ENCODE measurements at places on chromosomes 2 and 18.

- DNase-seq = no peak
These were observed 741 bp upstream of the GCKR start for GRCh38 chr2:27495840-27496356.

- DNase-seq = no peak
These were observed 19.1 kb upstream of the GCFC2 start for GRCh38 chr2:75729861-75730260.

GRCh38 chr18:9876867-9877654 lies 8.7 kb upstream of the TXNDC2 start:
- DNase-seq = no peak

GRCh38 chr18:27600245-27600644 lies 415.1 kb upstream of the CHST9 start:
- no peak for DNase-seq

DNA sequence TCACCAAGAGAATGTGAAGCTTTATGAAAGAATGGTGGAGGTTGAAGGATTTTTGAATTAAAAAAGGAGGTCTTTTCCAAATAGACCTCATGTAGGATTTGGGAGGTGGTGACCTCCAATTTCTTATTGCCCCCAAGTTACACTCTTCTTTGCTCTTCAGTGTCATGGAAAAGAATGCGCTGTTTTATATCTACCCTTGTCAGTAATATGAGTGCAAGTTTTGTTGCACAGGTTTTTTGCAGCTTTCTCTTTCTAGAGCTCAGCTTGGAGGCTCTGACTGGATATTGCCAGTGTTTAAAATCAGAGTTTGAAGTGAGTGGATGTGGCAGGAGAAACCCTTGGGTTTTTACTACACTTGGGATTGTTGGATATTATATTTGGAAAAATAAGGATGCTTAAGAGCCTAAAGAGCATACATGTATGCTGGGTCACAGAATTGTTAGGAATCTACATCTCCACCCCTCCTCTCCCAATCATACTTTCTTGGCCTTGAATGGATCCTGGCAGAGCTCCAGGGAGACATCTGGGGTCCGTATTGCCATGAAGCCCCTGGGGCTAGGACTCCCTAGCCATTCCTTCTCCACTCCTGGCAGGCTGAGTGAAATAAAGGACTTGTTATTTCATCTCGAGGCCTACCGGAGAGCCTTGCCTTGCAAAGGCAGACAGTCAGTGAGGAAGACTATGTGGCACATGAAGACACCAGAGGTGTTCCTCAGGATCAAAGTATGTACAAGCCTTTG lies 43.8 kb downstream of the APOB start:
- DNase-seq = no peak

GRCh38 chr18:24613896-24614640 lies 153.6 kb downstream of the HRH4 start:
- no peak for DNase-seq

GRCh38 chr2:30178618-30179434 lies 32.0 kb downstream of the YPEL5 start:
- DNase-seq = no peak

- no peak for DNase-seq
These were observed 29.4 kb upstream of the REEP1 start for GRCh38 chr2:86366651-86367498.

GRCh38 chr2:159042115-159042850 lies 73.8 kb downstream of the TANC1 start:
- no peak for DNase-seq

DNA sequence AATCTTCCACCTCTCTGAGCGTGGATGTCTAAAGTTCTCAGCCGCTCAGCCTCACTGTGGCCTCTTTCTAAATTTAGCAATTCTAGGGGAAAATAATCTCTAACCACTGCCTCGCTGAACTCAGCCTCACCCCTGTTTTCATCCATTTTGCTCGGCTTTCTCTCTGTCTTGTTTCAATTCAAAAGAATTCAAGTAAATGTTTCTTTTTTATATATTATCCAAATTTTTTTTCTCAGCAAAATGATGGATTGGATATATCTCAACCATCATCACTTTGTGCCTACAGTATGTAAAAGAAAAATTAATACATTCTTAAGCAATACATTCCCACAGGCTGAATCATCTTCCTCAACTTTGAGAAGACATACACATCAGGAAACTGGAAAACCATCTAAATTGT lies 24.0 kb upstream of the GALNT5 start:
- no peak for DNase-seq

DNA sequence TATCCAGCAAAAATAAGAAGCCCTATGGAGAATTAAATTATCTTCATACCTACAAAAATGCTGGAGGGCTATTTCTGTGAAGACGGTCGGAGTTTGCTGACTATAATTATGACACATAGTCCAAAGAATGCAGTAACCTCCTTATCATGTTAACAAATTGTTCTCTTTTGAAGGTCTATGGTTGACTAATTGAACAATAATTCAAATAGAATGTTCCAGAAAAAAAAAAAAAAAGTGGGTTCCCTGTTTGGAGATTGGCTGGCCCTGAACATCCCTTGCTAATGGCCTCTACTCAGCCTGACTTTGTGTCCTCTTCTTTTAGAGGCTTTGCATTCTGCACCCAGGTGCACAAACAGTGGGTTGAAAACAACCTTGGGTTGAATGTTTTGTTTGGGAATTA lies 82.8 kb upstream of the CCBE1 start:
- DNase-seq = no peak

- no peak for DNase-seq
These were observed 9.0 kb downstream of the DCDC2C start for GRCh38 chr2:3712424-3712823.

DNA sequence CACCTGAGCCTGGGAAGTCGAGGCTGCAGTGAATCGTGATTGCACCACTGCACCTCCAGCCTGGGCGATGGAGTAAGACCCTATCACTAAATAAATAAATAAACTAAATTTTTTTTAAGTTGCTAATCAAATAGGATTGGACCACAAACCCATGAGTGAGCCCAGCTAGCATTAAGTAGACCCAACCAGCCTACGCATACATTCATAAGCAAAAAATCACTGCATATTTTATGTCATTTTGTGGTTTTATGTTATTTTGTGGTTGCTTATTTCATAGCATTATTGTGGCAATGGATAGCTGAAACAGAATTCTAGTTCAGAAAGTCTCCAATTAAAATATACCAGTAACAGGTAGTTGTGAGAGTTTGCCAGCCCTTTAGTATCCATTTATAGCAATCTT lies 29.1 kb upstream of the ZC3H15 start:
- DNase-seq = no peak

DNA sequence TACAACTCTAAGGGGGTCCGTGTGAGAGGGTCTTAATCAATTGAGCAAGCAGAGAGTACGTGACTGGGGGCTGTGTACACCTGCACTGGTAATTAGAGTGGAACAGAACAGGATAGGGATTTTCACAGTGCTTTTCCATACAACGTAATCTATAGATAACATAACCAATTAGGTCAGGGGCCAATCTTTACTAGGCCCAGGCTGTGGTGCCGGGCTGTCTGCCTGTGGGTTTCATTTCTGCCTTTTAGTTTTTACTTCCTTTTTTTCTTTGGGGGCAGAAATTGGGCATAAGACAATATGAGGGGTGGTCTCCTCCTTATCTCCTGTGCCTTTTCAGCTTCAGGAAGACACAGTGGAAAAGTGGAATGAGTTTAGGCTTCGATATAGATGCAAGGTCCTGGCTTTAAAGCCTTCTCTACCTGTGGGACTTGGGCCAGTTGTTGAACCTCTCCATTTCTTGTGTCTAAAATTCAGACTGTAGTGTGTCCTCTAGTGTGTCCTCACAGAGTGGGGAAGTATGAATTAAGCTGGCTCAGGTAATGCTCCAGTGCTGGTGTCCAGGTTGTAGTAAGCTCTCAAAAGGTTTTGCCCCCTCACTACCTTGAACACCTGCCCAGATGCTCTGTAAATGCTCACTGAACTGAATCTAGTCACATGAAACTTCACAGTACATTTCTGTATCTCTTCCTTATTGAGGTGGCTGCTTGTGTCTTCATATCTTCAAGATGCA lies 422.8 kb downstream of the SETBP1 start:
- DNase-seq = no peak

GRCh38 chr2:206876216-206876860 lies 63.0 kb upstream of the CPO start:
- no peak for DNase-seq

DNA sequence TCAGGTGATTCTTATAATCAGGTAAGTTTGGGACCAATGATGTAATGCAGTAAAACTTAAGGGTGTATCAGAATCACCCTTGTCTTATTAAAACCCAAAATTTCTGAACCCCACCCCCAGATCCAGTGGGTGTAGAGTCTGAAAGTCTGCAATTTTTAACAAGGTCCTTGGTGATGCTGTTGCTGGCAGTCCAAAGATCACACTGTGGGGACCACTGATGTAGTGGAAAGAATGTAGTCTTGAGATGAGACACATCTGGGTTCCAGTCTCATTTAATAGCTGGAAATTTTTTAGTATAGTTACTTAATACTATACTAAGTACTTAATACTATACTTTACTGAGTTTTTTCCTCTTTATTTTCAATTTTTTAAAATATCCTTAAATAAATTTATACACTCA lies 258.4 kb downstream of the PLCL1 start:
- no peak for DNase-seq

- no peak for DNase-seq
These were observed 71.2 kb upstream of the STAM2 start for GRCh38 chr2:152246686-152247336.

GRCh38 chr2:96065381-96065930 lies 30.7 kb upstream of the GPAT2 start:
- DNase-seq = no peak

GRCh38 chr18:55763805-55764204 lies 175.8 kb upstream of the TCF4 start:
- no peak for DNase-seq

DNA sequence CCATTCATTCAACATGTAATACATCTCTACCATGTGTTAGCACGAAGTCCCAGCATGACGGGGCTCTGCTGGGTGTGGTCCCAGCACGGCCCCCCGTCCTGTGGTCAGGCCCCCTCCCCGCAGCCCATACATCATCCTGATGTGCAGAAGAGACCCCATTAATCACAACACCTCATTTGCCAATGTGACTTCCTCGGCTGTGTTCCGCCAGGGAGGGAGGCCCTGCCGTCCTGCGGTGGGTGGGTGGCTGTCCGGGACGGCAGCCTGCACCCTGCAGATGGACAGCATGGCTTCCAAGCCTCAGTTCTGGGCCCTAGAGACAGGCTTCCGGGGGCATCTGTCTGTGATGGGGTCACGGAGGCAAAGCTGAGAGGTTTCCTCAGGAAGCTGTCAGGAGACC lies 254.0 kb downstream of the CYP26B1 start:
- no peak for DNase-seq

DNA sequence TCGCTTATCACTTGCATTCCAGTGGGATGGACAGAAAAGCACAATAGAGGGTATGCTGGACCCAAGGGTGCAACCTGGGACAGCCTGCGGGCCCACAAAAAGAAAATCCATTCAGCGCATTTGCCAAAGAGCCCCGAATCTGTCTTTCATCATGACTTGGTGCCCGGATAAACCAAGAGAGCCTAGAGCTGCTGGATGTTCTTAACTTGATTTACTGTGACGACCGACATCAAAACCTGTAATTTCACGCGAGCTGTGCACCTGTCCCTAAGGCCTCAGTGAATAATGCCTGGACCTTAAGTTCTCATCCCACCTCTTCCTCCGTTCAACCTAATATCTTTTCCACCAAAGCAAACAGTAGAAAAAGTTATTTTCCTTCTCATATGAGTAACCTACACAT lies 115.5 kb upstream of the ACKR3 start:
- DNase-seq = no peak

DNA sequence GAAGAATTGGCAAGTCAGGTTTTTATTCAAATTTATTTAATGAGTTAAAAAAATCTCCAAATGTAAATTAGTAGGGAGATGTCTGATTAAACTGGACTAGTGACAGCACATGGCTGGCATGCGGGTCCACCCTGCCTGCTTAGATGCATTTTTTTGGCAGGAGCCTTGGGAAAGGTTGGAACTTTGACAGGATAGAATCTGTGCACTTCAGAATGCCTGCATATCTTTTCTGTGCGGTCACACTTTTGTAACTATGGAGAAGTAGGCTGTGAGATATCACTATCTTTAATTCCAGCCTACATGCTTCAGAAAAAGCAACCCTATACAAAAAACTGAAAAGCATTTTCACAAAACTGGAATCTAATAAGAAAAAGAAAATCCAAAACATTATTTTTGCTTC lies 317.8 kb downstream of the MBD2 start:
- no peak for DNase-seq

DNA sequence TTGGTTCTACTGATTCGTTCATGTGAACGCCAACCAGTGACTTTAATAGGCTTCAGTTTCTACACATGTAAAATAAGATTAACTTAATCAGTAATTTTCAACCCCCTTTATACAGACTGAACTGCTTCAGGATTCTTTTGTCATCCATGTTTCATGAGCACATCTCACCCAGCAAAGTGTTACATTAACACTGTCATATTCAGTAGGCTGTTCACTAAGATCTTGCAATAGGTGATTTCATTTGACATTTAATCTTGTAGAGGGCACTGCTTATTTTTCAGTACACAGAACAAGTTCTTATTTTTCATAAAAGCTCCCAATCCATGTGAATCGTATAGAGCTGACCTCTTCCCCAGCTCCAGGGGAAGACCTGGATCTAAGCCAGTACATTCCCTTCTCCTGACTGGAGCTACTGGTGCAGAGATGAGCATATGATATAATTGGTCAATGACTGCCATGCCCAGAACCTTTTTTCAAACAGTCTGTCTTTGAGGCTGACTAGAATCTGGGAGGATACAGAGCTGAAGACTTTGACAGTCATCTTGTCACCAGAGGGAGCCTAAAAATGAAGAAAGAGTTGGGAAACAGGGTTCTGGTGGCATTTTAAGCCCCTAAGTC lies 72.2 kb upstream of the CHRNA1 start:
- DNase-seq = no peak

- no peak for DNase-seq
These were observed 39.7 kb upstream of the VRK2 start for GRCh38 chr2:58006952-58007284.

DNA sequence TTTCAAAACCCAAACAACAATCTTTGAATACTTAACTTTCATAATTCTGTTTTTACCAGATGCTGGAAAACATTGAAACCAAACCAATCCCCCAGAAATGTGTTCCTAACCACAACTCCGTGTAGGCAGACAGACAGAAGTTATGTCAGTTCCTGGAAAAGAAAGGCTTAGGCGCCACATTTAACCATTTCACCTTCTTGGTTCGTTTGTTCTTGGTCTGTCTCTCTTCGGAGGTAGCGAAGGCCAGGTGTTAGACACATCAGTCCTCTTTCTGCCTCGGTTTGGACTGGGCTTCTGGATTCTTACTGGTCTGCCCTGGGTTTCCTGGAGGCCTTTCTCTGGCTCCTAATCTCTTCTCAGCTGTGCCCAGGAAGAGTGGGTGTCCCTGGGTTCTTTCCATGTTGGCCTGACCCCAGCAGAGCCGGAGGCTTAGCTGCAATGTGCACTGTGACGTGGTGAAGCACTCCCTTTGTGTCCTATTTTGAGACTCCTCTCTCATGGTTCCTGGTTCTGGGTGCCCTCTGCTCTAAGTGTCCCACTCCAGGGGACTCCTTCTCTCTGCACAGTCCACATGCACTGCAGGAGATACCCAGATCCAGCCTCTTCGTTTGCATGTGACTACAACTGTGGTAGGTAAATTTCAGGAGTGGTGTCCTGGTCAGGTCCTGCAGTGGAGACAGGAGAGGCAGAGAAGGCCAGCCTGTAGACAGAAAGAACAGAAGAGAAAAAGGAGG lies 23.1 kb upstream of the RAB31 start:
- no peak for DNase-seq

Measured in CD4-positive, alpha-beta T cell (primary cell).